ENCODE measurements at places on chromosomes 1 and 21. TPM values are rescaled to one million over a fixed set of nuclear protein-coding genes. Genes with fewer than 3 reads are reported as not detected.

GRCh38 chr1:116900471-116901365 is 9.0 kb upstream of the PTGFRN start:
- no peaks in the 10 kb centered on the region for H3K4me1 ChIP-seq
- H3K27me3 ChIP-seq: no peaks in the 10 kb centered on the region
- DNase-seq: no peak

DNA sequence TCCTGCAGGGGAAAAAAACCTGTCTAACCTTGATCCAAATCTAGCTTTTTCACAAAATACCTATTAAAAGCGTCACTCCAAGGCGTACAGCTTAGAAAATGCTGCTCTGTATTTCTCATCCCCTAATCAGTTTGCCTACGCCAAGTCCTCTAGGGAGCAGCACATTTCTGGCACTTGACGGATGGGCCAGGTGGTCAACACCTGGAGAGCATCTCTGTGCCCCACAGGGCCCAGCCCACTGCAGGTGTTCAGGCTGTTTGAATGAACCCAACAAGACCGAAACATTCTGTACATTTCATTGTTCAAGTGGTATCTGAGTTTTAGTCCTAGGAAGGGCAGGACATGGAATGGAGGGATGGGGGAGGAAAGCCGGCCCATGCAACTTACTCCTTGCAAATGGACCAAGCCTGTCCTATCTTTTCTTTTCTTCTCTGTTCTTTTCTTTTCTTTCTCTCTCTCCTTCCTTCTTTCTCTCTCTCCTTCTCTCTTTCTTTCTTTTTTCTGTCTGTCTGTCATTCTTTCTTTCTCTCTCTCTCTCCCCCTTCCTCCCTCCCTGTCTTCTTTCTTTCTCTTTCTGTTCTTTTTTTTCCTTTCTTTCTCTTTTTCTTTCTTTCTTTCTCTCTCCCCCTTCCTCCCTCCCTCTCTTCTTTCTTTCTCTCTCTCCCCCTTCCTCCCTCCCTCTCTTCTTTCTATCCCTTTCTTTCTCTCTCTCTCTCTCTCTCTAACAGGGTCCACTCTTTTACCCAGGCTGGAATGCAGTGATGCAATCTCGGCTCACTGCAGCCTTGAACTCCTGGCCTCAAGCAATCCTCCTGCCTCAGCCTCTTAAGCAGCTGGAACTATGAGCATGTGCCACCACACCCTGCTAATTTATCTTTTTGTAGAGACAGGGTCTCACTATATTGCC is 29.1 kb downstream of the IGFN1 start:
- no peaks in the 10 kb centered on the region for H3K27me3 ChIP-seq
- H3K27ac ChIP-seq: no peak overlapping the region
- H3K4me3 ChIP-seq: no peak overlapping the region
- DNase-seq: no peak
- no peaks in the 10 kb centered on the region for H3K36me3 ChIP-seq
- no peaks in the 10 kb centered on the region for H3K4me1 ChIP-seq

- H3K36me3 ChIP-seq: peaks cover 1% of the 10 kb centered on the region
- H3K4me3 ChIP-seq: no peak overlapping the region
- peak overlapping the region; percentile 24 for H3K27ac ChIP-seq
- no peaks in the 10 kb centered on the region for H3K27me3 ChIP-seq
Measured at GRCh38 chr21:17597680-17598079, 15.0 kb downstream of the BTG3 start.

KCNK2 gene
- polyA plus RNA-seq: not detected

RABGAP1L gene
- 93.9 TPM for polyA plus RNA-seq

ARMH1 gene
- 5.6 TPM for polyA plus RNA-seq

TRNP1 gene
- polyA plus RNA-seq: not detected

DNA sequence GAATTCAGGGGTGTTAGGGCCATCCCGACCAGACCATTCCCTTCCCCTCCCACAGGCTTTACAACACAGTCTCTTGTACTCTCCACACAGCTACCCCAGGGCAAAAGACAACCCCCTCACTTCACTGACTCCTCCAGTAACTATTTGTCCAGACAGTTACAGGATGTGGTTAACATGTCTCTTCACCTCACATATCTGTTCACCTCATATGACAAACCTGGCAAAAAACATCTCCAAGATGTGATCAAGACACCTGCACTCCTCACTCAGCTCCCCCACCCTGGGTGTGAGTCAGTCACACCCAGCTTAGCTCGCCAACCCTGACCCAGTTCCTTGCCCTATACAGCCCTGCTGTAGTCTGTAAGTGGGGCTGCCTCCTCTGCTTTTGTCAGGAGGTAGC is 490.5 kb upstream of the CHRM3 start:
- H3K27ac ChIP-seq: no peak overlapping the region
- no peaks in the 10 kb centered on the region for H3K27me3 ChIP-seq
- H3K4me3 ChIP-seq: no peak overlapping the region
- no peaks in the 10 kb centered on the region for H3K4me1 ChIP-seq
- no peak for DNase-seq

DNA sequence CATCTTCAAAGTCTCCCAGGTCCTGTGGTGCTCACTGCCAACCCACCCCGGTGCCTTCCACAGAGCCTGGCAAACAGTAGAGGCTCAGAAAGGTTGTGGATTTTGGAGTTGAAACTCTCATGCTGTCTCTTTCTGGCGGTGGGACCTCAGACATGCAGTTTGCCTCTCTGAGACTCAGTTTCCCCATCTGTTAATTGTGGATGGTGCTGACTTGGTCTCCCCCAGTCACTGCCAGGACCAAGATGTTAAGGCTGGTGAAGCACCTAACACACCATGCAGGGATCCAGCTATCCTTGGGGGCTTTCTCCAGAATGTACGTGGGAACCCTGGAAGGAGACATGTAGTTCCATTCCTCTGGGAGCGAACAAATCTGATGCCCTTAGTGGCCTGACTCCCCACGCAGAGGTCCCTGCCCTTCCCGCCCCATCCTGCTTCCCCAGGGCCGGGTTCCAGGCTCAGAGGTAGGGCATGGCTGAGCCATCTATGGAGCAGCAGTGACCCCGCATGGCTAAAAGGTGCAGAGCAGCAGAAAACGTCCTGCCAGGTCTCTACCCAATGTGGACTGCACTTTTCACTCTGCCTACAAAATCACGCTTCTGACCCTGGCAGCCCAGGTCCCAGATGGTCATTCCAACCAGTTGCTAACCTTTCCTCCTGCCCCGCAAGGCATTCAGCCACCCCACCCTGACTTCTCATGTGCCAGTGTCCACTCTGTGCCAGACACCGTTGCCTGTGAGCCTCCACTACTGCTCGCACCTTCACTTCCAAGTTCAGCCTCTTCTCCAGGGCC is 9.2 kb upstream of the TTC22 start:
- no peak overlapping the region for H3K4me3 ChIP-seq
- H3K36me3 ChIP-seq: no peaks in the 10 kb centered on the region
- peaks cover 13% of the 10 kb centered on the region for H3K4me1 ChIP-seq
- H3K27ac ChIP-seq: no peak overlapping the region
- H3K27me3 ChIP-seq: no peaks in the 10 kb centered on the region

LAMB3 gene
- polyA plus RNA-seq: 0.18 TPM

GRCh38 chr21:17523007-17523451 is 10.2 kb downstream of the CXADR start:
- no peaks in the 10 kb centered on the region for H3K27me3 ChIP-seq
- H3K4me3 ChIP-seq: no peak overlapping the region
- H3K4me1 ChIP-seq: no peaks in the 10 kb centered on the region
- H3K36me3 ChIP-seq: no peaks in the 10 kb centered on the region
- DNase-seq: no peak

RGS1 gene
- 22.7 TPM for polyA plus RNA-seq

DNA sequence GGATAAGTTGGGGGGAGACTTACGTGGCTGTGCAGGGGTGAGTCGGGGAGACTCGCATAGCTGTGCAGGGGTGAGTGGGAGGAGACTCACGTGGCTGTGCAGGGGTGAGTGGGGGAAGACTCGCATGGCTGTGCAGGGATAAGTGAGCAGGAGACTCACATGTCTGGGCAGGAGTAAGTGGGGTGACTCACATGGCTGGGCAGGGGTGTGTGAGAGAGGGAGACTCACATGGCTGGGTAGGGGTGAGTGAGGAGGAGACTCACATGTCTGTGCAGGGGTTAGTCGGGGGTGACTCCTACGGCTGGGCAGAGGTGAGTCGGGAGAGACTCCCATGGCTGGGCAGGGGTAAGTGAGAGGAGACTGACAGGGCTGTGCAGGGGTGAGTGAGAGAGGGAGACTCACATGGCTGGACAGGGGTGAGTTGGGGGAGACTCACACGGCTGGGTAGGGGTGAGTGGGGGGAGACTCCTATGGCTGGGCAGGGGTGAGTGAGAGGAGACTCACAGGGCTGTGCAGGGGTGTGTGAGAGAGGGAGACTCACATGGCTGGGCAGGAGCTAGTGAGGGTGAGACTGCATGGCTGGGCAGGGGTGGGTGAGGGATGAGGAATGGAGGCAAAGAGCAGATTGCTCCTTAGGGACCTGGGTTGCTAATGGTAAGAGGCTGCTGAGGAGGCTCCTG is 56.0 kb upstream of the ABCG1 start:
- no peak overlapping the region for H3K4me3 ChIP-seq
- H3K27ac ChIP-seq: no peak overlapping the region
- no peak for DNase-seq
- no peaks in the 10 kb centered on the region for H3K4me1 ChIP-seq
- H3K27me3 ChIP-seq: no peaks in the 10 kb centered on the region
- H3K36me3 ChIP-seq: no peaks in the 10 kb centered on the region

DNA sequence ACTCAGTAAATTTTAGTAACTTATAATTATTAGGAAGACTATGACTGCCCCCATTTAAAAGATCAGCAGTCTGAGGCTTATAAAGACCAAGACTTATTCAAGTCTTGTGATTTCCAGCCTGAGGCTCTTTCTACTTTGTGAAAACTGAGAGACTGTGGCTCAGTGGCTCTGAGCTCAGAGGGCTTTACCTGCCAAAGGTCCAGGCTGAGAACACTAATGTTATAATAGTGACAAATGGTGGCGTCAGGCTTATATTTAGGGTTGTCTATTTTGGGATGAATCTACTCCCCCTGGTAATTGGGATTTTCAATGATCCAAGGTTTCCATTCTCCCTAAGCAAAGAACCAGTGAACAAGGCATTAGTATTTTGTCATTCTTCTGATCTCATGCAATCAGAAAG is 42.6 kb upstream of the EPS15 start:
- peaks cover 11% of the 10 kb centered on the region for H3K4me1 ChIP-seq
- no peak for DNase-seq
- no peak overlapping the region for H3K27ac ChIP-seq
- H3K27me3 ChIP-seq: no peaks in the 10 kb centered on the region
- H3K36me3 ChIP-seq: no peaks in the 10 kb centered on the region

DNA sequence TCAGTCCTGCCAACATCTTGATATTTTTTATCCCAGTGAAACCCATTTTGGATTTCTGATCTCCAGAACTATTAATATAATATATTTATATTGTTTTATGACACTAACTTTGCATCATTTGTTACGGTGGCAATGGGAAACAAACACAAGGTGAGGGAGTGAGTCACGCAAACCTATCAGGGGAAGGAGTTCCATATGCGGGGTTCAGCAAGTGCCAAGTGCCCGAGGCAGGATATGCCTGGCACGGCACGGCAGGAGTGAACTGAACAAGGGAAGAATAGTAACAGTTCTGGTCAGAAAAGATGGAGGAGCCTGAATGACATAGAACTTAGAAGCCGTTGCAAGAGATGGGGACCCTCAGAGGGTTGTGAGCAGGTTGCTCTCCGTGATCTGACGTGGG is 7.7 kb upstream of the IL10RB start:
- no peak overlapping the region for H3K4me3 ChIP-seq
- H3K27me3 ChIP-seq: no peaks in the 10 kb centered on the region
- peaks cover 5% of the 10 kb centered on the region for H3K4me1 ChIP-seq

DNA sequence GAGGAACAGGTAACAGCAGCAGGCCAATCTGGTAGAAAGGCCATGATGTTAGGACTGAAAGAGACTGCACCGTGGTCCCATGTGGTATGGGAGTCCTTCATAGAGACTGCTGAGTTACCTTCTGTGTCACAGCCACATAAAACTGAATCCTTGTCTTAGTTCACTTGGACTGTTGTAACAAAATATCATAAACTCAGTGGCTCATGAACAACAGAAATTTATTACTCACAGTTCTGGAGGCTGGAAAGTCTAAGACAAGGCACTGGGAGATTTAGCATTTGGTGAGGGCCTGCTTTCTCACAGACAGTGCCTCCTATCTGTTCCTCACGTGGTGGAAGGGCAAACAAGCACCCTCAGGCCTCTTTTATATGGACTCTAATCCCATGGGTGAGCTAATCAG is 67.5 kb downstream of the CD2 start:
- no peak overlapping the region for H3K27ac ChIP-seq
- no peak overlapping the region for H3K4me3 ChIP-seq
- peaks cover 13% of the 10 kb centered on the region for H3K4me1 ChIP-seq

- no peak overlapping the region for H3K4me3 ChIP-seq
- H3K4me1 ChIP-seq: no peaks in the 10 kb centered on the region
- H3K27ac ChIP-seq: no peak overlapping the region
Measured at GRCh38 chr1:45753248-45754037, 3.0 kb upstream of the IPP start.

GRCh38 chr1:179079113-179079761 is 2.6 kb upstream of the TOR3A start:
- no peak overlapping the region for H3K27ac ChIP-seq
- no peaks in the 10 kb centered on the region for H3K36me3 ChIP-seq

- H3K4me3 ChIP-seq: no peak overlapping the region
- no peak overlapping the region for H3K27ac ChIP-seq
- peaks cover 1% of the 10 kb centered on the region for H3K27me3 ChIP-seq
- no peaks in the 10 kb centered on the region for H3K4me1 ChIP-seq
Measured at GRCh38 chr1:65788762-65789161, 3.9 kb upstream of the PDE4B start.

- no peak for DNase-seq
- no peaks in the 10 kb centered on the region for H3K36me3 ChIP-seq
- H3K4me1 ChIP-seq: no peaks in the 10 kb centered on the region
Measured at GRCh38 chr1:167003711-167004110, 14.6 kb downstream of the MAEL start.

DNA sequence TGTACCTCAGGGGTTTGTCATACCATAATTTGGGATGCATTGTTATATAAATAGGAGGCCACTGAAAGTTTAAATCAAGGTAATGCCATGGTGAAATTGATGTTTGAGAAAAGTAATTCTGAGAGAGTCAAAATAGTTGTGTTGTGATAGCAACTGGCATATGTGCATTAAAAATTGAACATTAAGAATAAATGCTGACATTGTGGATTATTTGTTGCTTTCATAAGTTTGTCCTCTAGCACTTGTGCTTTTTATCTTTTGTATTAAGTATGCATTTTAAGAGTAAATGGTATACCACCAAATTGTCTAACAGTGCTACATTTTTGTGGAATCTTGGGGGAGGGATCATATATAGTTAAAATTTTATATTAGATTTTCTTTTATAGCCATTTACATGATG is 275.9 kb upstream of the CACYBP start:
- H3K4me1 ChIP-seq: peaks cover 4% of the 10 kb centered on the region
- H3K36me3 ChIP-seq: no peaks in the 10 kb centered on the region
- H3K4me3 ChIP-seq: no peak overlapping the region

DNA sequence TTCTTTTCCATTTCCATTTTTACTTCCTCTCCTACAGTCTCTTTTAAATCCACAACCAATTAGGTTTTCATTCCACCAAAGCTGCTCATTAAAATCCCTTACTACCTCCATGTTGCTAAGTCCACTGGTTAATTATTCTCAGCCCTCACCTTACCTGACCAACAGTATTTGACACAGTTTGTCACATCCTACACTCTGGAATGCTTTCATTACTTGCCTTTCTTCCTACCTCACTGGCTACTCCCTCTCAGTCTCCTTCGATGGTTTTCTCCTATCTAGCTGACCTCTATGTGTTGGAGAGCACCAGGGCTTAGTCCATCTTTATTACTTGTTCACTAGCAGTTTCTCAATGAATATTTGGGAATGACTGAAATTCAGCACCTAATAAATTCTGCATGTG is 78.6 kb downstream of the NME7 start:
- no peak for DNase-seq
- H3K4me1 ChIP-seq: no peaks in the 10 kb centered on the region
- no peak overlapping the region for H3K4me3 ChIP-seq
- H3K27ac ChIP-seq: no peak overlapping the region
- H3K27me3 ChIP-seq: no peaks in the 10 kb centered on the region

All from GM12878 (cell line).